WTC11 (cell line): ENCODE measurements at places on chromosomes 11 and 22. TPM values are rescaled to one million over a fixed set of nuclear protein-coding genes. Genes with fewer than 3 reads are reported as not detected.

GRCh38 chr11:114059278-114059983 lies at the start of gene ZBTB16:
TSS of gene ZBTB16 (plus strand) at chr11:114059711. CDS start at chr11:114063301, 3,590 bp downstream.
- peak; percentile 79 for DNase-seq

DNA sequence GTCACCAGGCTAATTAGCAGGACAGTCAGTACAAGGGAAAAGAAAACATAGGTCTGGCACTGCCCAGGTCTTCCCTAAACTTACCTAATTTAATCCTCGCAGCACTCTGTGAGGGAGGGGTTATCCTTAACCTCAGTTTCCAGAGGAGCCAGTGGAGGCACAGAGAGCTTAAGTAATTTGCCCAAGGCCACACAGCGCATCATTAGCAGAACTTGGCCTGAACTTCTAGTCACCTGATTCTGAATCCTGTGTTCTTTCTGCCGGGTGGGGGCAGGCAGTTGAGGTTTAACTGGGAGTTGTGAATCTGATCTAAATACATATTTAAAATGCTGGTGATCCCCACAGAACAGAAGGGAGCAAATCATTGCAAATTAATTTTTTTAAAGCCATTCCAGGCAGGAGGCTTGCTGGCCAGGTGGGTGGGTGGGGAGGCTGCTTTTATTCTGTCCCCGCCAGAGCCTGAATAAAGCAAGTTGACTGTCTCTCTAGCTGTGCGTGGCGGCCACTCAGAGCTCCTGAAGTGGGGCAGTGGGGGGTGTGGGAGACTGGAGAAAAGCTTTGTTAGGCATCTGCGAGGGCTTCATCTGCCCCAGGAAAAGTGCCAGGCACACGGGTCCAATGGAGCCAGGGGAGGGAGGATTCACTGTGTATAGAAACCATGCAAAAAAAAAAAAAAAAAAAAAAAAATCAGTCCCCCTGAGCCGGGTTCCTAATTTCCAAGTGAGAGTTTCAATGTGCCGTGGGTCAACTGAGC lies 66.1 kb downstream of the NFAM1 start:
- no peak for DNase-seq

GRCh38 chr11:12084256-12084655 lies 26.1 kb upstream of the MICAL2 start:
- no peak for DNase-seq

DNA sequence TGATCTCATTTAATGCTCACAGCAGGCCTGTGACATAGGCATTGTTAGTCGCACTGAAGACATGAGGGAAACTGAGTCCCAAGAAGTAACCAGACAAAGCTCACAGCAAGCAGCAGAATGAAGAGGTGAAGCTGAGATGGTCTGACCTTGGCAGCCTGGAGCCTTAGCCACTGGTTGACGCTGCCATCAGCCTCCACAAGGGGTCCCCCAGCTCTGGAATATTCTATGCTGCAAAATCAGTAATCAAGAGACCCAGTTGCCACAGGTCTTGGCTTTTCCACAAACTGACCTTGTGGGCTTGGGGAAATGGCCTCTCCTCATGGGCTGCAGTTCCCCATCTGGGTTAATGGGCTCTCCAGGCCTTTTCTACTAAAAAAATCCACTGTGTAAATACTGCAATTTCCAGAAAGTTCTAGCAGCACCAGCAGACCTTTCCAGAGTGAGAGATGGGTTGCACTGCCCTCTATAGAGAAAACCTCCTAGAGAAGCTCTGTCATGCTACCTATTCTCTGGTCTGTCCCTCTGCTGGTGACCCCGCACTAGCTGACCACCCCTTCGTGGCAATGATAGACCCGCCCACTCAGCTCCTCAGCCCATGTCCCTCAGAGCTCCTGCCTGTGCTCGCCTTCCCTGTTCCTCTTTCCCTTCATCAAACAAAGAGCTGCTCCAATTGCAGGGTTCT lies 22.6 kb upstream of the ISX start:
- DNase-seq, result peak; percentile 44

- no peak for DNase-seq
Measured at GRCh38 chr11:31218847-31219246, 150.7 kb downstream of the DCDC1 start.

- no peak for DNase-seq
Measured at GRCh38 chr11:2314525-2315394, 12.9 kb downstream of the TSPAN32 start.

GRCh38 chr11:79503028-79503427 lies 62.2 kb upstream of the TENM4 start:
- DNase-seq, result no peak

DNA sequence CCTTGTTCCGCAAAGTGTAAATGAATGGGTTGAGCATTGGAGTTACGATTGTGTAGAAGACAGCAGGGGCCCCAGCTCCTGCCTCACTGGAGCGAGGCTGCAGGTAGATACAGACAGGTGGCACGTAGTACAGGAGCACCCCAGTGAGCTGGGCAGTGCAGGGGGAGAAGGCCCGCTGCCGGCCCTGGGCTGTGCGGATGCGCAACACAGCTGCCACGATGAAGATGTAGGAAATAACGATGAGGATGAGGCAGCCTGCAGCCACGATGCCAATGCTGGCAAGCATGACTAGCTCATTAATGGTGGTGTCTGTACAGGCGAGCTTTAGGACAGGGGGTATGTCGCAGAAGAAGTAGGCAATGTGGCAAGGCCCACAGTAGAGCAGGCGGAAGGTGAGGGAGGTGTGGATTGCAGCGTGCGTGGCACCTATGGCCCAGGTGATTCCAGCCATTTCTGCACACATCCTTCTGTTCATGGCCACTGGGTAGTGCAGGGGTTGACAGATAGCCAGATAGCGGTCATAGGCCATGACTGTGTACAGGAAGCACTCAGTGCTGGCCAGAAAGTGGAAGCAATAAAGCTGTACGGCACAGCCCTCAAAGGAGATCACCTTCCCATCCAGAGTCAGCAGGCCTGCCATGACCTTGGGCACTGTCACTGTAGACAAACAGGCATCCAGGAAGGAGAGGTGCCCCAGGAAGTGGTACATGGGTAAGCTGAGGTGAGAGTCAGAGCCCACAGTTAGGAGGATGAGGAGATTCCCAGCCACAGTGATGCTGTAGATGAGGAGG lies 616 bp downstream of the OR10S1 start:
- no peak for DNase-seq

DNA sequence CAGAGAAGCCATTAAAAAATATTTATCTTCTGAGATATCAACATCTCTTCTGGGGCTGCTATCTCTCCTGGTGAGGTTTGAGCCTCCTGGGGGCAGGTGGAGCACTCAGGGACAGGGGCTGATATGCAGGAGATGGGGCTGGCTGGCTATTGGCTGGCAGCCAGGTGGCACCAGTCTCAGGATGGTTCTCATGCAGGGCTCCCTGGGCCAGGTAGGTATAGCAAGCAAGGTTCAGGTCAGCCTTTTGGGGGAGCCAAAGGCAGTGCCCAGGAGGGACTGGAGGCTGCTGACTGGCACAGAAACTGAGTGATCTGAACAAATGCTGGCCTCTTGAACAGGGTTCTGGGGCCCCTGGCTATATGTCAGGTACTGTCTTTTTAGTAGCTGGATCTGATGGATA lies 29.7 kb upstream of the EMSY start:
- DNase-seq, result peak; percentile 47

DNA sequence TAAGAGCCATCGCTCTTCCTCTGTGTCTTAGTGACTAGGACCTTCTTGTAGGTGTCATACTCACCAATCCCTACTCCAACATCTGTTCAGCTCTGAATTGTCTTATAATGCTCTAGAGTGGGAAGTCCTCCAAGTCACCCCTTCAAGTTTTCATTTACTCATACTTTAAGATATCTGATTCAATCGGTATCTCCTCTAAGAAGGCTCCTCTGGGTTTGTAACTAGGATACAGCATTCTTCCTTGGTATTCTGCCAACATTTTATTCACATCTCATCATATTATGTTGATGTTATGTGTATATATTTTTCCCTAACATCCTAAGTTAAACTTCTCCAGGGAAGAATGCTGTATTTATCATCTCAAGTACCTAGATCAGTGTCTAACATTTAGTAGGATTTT lies 662.1 kb downstream of the NTM start:
- DNase-seq, result no peak

GRCh38 chr22:47421846-47422245 lies 659.4 kb downstream of the TBC1D22A start:
- DNase-seq, result no peak

- peak; percentile 16 for DNase-seq
Measured at GRCh38 chr11:40130427-40130826, 1329.0 kb downstream of the LRRC4C start.

- DNase-seq, result no peak
Measured at GRCh38 chr22:43114958-43115357, 4.4 kb downstream of the BIK start.

GRCh38 chr11:11876458-11876857 lies 34.7 kb downstream of the USP47 start:
- DNase-seq, result no peak

DNA sequence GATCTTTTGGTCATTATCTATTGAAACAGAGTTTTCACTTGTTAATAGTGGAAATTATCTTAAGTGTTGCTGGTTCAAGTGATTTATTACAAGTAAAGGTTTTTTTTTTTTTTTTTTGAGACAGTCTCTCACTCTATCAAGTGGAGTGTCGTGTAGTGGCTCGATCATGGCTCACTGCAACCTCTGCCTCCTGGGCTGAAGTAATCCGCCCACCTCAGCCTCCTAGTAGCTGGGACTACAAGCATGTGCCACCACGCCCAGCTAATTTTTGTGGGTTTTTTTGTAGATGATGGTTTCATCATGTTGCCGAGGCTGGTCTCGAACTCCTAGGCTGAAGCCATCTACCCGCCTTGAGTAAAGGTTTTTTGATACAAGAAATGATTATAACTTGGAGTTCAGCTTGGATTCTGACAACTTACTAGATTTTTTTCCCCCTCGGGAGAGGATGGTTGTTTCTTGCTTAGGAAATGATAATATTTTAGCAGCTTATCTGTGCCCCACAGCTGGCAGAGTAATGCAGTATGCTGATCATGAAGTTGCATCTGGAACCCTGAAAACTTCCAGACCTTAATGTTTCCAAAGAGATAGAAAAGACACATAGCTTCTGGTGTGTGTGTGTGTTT lies 68.9 kb downstream of the MTMR3 start:
- no peak for DNase-seq

- no peak for DNase-seq
Measured at GRCh38 chr11:106306942-106307341, 229.5 kb downstream of the AASDHPPT start.

GRCh38 chr11:101706541-101706940 lies 122.7 kb upstream of the TRPC6 start:
- no peak for DNase-seq

- no peak for DNase-seq
Measured at GRCh38 chr11:15909937-15910598, 446.3 kb downstream of the SOX6 start.

DNA sequence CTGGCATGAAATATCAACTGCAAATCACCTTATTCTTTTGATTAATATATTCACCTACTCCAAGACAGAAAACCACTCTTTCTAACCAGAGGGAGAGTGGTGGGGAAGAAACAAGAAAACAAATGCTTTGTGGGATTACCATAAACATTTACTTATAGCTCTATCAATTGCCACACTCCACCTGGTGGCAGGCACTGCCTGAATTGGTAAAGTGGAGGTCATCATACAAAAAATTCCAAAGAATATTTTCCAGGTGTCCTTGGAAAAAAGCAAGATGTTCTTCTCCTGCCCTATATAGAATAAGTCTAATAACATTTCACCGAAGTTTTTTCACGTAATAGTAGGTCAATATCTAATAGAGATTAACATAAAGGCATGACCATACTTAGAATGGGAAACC lies 45.3 kb downstream of the PHF21A start:
- DNase-seq, result no peak

- DNase-seq, result peak; percentile 62
Measured at GRCh38 chr22:23243006-23243573, 62.8 kb downstream of the BCR start.

DNA sequence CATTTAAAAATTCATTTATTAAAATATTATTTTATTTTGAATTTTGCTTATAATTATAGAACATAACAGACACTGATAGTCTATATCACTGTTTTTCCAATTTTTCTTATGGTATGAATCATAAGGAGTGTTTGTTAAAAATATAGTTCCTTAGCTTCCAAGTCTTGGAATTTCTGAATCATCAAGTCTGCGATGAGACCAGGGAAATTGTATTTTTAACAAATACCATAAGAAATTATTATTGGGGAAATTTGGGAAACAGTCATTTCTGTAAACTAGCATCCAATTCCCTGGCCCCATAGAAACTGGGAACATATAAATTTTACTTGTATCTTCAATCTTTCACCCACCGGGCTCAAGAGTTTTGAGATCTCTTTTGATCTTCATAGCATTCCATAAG lies 38.0 kb upstream of the PICALM start:
- DNase-seq, result no peak

DNA sequence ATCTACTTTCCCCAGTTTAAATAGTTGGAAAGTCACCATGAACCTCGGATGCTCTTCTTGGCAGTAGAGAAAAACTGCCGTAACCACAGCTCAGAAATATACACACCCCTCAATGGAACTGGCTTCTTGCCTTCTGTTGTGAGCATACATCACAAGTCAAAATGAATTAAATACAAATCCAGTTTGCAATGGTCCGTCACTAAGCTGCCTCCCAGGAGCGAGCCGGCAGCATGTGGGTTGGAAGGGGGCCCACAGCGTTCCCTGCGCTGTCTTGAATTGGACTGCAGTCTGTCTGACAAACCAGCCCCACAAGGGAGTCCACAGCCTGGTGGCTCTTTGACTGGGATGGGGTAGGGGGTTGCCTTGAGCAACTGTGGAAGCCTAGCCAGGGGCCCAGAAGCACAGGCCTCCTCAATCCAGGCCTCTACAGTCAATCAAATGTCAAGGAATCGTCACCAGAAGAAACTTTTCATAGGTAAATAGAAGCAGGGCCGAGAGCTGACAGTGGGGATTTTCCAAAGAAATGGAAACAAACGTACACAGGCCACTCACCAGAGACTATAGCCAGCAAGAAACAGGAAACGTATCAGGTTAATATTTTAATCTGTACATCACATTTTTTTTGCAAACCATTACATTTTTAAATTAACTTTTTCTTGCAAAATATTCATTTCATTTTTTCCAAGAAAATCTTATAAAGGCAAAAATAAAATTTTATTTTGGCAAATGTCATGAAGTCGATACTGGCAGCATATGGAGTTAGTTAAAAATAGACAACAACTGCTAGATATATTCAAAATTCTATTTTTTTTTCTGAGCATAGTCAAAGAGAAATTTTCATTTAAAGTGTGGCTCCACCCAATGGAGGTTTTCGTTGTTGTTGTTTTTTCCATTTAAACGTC lies 38.5 kb downstream of the C11orf58 start:
- DNase-seq, result no peak

Gene UPK3A
- total RNA-seq, result 0.23 to 0.62 TPM (median 0.37 TPM) in 3 replicates

Gene ZNF195
- 72.7 to 85.5 TPM (median 74.2 TPM) in 3 replicates for total RNA-seq

Gene CATSPER1
- total RNA-seq, result not detected in 3 replicates

Gene IL17REL
- 0.23 to 0.34 TPM (median 0.24 TPM) in 3 replicates for total RNA-seq

Gene APOL5
- total RNA-seq, result not detected in 3 replicates

Gene TSKU
- 24.0 to 30.3 TPM (median 24.4 TPM) in 3 replicates for total RNA-seq

Gene OR51B2
- total RNA-seq, result not detected in 3 replicates

Gene KRTAP5-8
- total RNA-seq, result not detected in 3 replicates

Gene PANX3
- not detected in 3 replicates for total RNA-seq

Gene PLEKHA7
- 13.0 to 16.2 TPM (median 15.3 TPM) in 3 replicates for total RNA-seq

Gene MRGPRF
- 3.8 to 6.5 TPM (median 5.5 TPM) in 3 replicates for total RNA-seq
